Activated naive CD4-positive, alpha-beta T cell treated with anti-CD3 and anti-CD28 coated beads, Interleukin-2, amount 50 U/mL, for 16 hours (primary cell): ENCODE measurements at places on chromosomes 3 and 15.

DNA sequence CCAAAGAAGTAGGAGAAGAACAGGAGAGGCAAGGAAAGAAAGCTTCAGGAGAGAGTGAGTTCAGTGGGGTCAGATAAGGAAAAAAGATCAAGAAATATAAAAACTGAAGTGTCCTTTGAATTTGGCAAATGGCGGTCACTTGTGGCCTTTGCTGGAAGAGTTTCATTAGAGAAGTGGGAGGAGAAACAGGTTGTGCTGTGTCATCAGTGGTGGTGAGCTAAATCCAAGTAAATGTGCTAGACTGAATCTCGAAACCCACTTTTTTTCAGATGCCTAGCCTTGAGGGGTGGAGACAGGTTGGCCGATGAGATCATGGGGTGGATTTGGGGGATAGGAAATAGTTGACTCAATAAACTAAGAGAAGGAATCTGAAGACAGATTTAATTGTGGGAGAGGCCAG, 43.7 kb downstream of the CHRD start:
- DNase-seq = no peak

DNA sequence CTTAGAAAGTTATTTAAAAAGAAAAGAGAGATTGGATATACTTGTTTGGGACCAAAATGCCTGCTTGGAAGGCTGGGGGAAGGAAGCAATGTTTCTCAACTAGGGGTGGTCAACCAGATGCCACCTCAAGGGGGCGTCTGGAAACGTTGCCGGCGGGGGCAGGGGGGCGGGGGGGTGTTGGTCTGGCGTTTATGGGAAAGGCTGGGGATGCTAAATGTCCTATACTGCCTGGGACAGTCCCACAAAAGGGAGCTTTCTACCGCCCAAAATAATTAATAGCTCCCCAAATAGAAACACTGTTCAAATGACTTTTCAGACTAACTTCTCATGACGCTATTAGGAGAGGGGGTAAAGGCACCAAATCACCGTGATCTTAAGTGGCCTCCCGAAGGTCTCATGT, 2.2 kb downstream of the POLG start:
- DNase-seq = no peak

DNA sequence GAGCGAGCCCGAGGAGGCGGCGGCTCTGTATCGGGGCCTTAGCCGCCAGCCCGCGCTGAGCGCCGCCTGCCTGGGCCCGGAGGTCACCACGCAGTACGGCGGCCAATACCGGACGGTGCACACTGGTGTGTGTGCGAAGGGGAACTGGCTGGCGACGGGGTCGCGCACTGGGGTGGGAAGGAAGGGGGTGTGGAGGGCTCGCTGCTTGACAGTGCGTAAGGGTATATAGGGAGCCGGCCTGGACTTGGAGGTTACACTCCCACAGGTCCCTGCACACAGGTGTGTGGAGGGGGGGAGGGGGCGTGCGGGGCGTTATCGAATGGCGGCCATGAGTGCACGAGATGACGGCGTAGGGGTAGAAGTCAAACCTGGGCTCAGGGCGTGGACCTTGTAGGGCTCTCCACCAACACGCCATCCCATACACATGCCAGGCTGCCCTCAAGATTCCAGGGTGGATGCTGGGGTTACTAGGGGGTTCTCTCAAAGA, 389 bp downstream of the APEH start:
- DNase-seq = peak; percentile 44

- DNase-seq = peak; percentile 52
Observed at GRCh38 chr3:120147072-120147871, 53.0 kb upstream of the GSK3B start.

- DNase-seq = no peak
Observed at GRCh38 chr15:92153620-92154019, 240.1 kb upstream of the ST8SIA2 start.

- DNase-seq = no peak
Observed at GRCh38 chr15:57720867-57721266, 14.4 kb downstream of the POLR2M start.

- DNase-seq = no peak
Observed at GRCh38 chr3:148698190-148698810, 597 bp downstream of the AGTR1 start.
